Caki2 (cell line): ENCODE measurements at places on chromosomes 12 and 14.

- DNase-seq: peak; percentile 70
Measured at GRCh38 chr12:67096533-67097318, 172.4 kb upstream of the CAND1 start.

GRCh38 chr12:29277231-29277630 lies 103.7 kb downstream of the ERGIC2 start:
- no peak for DNase-seq

GRCh38 chr12:31488737-31489338 lies 102.1 kb downstream of the DENND5B start:
- no peak for DNase-seq

DNA sequence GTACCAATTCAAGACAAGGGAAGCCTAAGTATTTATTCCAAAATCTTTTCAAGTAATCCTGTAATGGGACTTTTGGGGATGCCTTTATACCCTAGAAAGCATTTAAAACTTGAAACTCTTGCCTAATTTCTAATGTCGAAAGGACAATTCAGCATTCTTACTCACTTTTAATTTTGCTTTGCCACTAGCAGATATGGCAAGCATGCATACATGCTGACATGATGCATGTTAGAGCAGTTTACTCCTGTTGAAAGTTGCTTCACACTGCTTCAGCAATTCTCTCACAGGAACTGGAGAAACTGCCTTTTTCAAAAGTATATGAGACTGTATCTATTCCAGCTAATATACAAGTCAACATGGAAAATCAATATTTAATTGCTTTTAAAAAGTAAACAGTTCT lies 79.9 kb downstream of the TAOK3 start:
- no peak for DNase-seq
